ENCODE measurements at places on chromosomes 5 and 9.

DNA sequence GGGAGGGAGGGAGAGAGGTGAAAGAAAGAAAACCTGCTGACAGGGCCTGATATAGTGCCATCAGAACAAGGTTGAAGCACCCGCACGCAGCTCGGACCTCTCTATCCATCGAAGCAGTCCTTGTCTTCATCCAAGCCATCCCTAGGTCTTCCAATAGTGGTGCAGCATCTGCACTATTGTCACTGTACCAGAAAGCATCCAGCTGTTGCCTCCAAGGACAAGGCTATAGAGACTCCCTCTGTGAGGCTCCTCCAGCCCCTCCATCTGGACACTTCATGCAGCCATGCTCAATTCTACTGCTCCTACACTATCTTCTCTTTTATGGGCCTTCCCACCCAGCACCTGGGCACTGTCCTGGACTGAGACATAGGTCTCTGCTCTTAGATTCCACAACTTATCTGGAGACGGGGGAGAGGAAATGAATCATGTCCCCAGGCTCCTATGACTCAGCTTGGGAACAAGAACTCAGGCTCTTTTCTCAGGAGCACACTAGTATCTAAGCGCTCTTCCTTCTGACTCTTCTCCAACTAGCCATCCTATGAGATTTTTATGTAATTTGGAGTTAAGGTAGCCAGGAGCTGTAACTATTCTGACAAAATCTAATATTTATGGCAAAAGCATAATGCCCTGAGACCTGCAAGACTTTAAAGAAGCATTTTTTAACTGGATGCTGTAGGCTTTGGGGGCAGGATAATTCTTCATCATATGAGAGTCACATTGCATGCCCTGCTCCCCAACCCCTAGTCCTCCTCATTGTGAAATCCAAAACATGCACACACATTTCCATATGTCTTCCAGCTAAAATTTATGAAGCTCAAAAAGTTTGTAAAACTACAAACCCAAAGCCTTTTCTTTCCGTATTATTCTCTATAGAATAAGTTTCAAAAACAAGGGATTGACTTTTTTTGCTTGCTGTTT lies 446.8 kb downstream of the CCDC171 start:
- no peak for DNase-seq

DNA sequence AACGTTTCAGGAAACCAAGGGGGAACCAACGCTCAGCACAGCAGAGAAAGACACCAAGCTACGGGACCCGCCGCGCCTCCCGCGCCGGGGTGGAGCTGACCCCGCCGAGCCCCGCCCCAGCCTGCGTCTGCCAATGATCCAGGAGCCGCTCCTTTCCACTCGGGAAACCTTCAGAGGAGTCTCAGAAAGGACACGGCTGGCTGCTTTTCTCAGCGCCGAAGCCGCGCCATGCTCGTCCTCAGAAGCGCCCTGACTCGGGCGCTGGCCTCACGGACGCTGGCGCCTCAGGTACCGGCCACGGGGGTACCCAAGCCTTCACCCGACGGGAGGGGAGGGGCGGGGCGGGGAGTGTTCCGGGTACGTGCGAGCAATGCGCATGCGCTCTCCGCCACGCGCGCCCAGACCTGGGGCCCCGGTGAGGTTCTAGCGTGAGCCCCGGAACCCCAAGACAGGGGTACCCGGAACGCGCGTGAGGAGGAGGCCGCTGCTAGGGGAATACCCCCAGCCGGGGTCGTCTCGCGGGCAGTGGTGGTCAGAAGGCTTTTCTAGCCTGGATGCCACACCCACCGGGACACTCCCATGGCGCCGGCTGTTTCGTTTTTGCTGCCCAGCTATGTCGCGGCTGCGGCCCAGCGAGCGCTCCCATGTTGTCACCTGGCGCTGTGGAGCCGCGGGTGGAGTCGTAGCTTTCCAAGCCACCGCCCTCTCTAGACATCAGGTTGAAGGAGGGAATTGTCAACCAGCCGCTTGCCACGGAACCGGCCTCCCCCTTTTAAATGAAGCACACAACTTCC lies at the start of gene NIPSNAP3A:
TSS of gene NIPSNAP3A (plus strand) at position 119 of the 794 bp plus-strand sequence. CDS start at position 229, 110 bp downstream.
- peak; percentile 82 for DNase-seq

GRCh38 chr5:125489146-125489545 lies 742.7 kb upstream of the ZNF608 start:
- DNase-seq: no peak

- no peak for DNase-seq
Observed at GRCh38 chr5:171031977-171032376, 170.2 kb downstream of the RANBP17 start.

- DNase-seq: no peak
Observed at GRCh38 chr5:147168578-147169327, 66.1 kb upstream of the STK32A start.

- DNase-seq: no peak
Observed at GRCh38 chr9:70079417-70080037, 35.9 kb downstream of the MAMDC2 start.

DNA sequence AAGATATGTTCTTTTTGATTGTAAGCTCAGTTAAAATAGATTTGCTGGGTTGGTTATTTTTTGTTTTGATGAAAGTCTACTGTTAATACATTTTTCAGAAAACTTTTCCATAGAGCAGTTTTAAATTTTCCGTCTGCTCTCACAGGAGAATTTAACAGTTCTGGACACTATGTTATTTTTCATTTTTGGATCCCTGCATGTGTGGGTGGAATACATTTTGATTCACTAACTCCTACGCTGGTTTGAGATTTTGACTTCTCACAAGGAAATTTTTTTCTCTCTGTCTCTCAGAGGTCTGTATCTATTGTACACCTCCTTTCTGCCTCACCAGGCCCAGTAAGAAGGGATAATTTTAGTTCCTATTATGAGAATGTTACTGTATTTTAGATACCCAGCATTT lies 502.4 kb downstream of the CDH10 start:
- DNase-seq: no peak

GRCh38 chr5:32311404-32312196 lies 1.1 kb downstream of the MTMR12 start:
- no peak for DNase-seq

- DNase-seq: no peak
Observed at GRCh38 chr5:73985145-73985544, 359.1 kb downstream of the ARHGEF28 start.
